Hematopoietic multipotent progenitor cell (in vitro differentiated cells): ENCODE measurements at places on chromosomes 1 and 21. TPM values are rescaled to one million over a fixed set of nuclear protein-coding genes. Genes with fewer than 3 reads are reported as not detected.

DNA sequence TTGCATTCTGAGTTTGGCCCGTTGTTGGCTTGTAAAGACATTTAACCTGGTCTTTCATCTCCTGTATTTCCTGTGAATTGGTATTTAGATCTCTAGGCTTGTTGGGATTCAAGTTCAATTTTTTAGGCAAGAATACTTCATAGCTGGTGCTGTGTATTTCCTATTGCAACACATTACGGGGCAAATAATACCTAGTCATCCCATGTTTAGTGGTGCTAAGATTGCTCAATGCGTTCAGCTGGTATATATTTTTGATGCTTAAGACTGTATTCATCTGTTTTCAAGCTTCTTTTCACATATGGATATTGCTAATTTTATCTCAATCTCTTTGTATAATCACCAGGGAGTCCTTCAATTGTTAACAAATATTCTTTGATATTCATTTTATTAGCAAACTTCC lies 87.5 kb upstream of the ZBTB18 start:
- no peak for DNase-seq

DNA sequence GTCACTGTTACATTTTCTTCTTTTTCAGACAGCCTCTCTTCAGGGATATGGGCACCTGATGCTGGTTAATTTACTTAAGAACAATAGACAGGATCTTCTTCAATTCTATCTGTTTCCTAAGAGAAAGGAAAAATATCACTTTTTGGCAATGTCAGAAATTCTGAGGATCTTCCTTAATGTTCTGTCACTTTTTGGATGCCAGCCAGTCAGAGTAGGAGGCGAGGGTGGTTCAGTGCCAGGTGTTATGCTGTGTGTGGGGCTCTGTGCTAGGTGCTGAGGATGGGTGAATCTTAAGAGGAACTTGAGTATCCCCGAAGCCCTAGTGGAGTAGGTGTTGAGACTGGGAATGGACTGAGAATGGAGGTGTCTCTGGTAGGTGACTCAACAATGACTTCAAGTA lies 133.5 kb downstream of the UCK2 start:
- DNase-seq: no peak

DNA sequence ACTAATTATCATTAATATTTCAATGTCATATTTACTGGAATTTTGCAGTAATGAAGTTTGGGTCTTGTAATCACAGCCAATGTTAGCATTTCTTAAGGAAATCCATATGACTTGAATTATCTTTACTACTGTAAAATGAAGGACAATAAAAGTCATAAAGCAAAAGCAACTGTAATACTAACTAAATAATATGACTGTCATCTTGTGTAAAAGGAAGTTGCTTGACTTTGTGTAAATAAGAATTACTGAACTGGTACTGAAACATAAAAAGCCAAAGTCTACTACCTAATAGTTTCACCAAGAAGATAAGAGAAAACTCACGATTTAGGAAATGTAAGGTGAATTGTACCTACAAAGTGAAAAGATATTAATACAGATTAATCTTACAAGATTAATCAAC lies 57.5 kb downstream of the ATP6V1G3 start:
- no peak for DNase-seq

DNA sequence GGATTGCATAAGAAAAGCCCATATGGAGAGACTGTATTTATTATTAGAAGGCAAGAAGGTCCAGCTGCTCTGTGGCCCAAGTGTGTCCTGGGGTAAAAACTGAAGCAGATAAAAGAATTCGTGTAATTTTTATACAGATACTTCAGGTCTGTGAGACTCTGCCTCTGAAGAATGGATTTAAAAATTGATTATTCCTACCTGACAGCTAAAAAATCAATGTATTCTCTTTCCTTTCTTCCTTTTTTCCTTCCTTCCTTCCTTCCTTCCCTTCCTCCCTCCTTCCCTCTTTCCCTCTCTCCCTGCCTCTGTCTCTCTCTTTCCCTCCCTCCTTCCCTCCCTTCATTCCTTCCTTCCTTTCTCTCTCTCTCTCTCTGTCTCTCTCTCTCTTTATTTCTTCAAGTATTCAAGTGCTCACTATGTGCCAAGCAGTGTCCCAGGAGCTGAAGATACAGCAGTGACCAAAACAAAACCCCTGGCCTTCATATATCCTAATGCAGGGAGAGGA lies 11.3 kb upstream of the MGST3 start:
- DNase-seq: no peak

GRCh38 chr1:172211221-172211620 lies 209.3 kb upstream of the C1orf105 start:
- no peak for DNase-seq

GRCh38 chr1:97158691-97159096 lies 437.1 kb downstream of the PTBP2 start:
- DNase-seq: no peak

The OR2T35 gene
- not detected for total RNA-seq

The RUNX3 gene
- total RNA-seq: 22.9 TPM

The SYT14 gene
- not detected for total RNA-seq
